ENCODE measurements at places on chromosomes 5 and 9. TPM values are rescaled to one million over a fixed set of nuclear protein-coding genes. Genes with fewer than 3 reads are reported as not detected.

The FOXD4L6 gene
- not detected for total RNA-seq

The CCL21 gene
- total RNA-seq, result not detected

GRCh38 chr9:92592537-92592936 is 56.7 kb upstream of the ECM2 start:
- DNase-seq, result no peak

- DNase-seq, result no peak
These were observed 46.7 kb upstream of the TMC1 start for GRCh38 chr9:72474676-72475075.

DNA sequence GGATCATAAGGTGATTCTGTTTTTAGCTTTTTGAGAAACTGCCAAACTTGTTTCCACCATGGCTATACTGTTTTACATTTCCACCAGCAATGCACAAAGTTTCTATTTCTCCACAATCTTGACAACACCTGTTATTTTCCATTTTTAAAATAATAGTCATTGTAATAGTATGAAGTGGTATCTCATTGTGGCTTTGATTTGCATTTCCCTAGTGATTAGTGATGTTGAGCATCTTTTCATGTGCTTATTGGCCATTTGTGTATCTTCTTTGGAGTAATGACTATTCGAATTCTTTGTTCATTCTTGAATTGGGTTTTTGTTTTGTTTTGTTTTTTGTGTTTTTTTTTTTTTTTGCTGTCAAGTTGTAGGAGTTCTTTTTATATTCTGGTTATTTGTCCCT is 4.9 kb downstream of the GARNL3 start:
- DNase-seq, result no peak

DNA sequence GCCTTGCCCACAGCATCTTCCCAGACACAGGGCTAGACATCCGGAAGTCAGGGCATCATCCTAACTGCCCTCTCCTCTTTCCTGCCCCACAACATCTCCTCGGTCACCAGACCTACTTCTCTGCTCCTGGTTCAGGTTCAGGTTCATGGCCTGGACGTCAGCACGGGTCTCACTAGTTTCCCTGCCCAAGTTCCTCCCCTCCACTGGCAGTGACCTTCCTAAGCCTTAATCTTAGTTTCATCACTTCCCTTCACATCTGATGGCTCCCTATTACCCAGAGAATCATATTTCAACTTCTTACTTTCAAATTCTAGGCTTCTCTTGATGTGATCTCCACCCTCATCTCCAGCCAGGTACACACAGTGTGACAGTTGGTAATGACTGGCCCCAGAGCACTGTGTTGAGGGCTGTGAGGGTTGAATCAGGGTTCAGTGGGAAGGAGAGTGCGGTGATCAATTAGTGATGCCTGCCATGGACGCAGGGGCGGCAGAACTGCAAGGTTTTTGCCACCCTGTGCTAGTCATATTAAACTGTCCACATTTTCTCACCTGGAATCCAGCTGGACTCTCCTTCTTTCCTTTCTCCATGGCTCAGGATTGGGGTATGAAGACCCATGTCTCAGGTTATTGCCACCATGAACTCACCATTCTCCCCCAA is 34.3 kb upstream of the CRB2 start:
- DNase-seq, result no peak

DNA sequence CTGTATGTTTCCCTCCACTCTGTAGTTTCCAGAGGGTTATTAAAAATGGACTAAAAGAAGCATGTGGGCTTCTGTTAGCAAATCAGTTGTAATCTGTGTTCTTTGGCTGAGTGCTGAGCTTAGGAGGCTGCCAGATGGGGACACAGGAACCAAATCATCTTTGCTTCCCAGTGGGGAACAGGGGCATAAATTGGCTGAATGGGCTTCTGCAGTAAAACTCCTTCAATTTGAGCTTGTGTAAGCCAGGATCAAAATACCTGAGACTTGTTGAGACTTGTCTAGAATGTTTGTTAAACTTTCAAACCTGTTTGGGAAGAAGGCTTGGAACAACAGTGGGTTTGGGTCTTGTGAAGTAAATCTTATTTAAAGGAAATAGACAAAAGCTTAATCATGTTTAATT is 32.2 kb upstream of the TNFAIP8 start:
- no peak for DNase-seq

The MAP1B gene
- total RNA-seq, result not detected

DNA sequence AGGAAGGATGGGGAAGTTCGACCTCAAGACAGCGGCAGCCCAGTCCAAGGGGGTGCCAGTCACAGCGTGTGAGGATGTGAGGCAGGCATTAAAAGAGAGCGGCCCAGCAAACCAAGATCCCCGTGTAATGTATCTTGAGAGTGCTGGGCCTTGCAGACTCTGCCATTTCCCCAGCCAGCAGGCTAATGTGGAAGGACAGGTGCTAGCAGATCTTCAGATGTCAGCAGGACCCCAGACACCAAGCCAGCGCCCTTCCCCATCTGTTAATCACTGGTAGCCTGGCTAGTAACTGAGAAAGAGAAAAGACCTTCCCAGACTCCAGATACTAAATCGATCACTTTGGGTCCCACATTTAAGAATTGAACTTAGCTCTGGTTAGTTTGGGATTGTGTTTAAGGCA is 62.2 kb downstream of the NTRK2 start:
- DNase-seq, result no peak

The RNF208 gene
- 3.6 TPM for total RNA-seq

The NDST1 gene
- 0.63 TPM for total RNA-seq

The WWC1 gene
- not detected for total RNA-seq

Data from activated CD8-positive, alpha-beta T cell treated with anti-CD3 and anti-CD28 coated beads, Interleukin-2, amount 10 ng/mL, durations not matched to agents 7 days and 5 days (primary cell).